ENCODE measurements at places on chromosomes 11 and 22.

DNA sequence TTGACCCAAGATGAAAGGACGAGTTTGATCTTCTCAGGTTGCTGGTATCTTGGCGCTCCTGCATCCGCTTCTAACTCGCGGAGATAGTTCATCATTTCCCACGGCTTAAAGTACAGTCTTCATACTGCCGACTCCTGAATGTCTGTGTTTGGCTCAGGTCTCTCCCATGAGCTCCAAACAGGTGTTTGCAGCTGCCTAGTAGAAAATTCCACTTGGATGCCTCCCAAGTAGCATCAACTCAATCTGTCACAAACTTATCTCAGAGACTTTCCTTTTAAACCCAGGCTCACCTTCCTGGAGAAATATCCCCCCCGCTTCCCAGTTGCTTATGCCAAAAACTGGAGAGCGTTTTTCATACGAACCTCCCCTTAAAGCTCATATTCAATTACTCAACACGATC lies 986.5 kb downstream of the TBC1D22A start:
- no peak for DNase-seq

DNA sequence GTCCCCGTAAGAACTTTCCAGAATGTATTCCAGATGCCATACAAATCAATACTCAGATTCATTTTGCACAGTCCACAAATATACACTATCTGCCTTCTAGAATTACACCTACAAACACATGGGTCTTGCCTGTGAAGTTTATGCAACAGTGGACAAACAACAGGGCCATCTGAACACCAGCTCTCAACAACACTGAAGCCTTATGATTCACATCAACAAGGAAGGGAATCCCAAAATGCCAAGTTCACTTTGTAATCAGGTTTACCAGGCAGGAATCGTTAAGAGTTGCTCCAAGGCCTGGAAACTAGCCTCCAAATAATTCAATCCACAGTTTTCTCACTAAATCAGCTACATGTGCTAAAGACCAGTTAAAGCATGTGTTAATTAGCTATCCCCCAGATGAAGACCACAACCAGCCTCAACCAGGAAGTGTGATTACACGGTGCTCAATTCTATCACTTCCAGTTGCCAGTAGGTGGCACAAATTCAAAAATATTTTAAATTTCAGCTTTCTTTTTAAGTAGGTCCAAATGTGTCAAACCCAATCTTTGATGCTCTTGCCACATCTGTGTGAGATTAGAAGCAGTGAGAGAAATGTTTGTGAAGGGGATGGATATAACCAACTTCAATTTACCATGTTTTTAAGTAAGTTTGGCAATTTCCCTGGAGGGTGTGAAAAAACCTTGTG lies 139.1 kb upstream of the BDNF start:
- peak; percentile 47 for DNase-seq

DNA sequence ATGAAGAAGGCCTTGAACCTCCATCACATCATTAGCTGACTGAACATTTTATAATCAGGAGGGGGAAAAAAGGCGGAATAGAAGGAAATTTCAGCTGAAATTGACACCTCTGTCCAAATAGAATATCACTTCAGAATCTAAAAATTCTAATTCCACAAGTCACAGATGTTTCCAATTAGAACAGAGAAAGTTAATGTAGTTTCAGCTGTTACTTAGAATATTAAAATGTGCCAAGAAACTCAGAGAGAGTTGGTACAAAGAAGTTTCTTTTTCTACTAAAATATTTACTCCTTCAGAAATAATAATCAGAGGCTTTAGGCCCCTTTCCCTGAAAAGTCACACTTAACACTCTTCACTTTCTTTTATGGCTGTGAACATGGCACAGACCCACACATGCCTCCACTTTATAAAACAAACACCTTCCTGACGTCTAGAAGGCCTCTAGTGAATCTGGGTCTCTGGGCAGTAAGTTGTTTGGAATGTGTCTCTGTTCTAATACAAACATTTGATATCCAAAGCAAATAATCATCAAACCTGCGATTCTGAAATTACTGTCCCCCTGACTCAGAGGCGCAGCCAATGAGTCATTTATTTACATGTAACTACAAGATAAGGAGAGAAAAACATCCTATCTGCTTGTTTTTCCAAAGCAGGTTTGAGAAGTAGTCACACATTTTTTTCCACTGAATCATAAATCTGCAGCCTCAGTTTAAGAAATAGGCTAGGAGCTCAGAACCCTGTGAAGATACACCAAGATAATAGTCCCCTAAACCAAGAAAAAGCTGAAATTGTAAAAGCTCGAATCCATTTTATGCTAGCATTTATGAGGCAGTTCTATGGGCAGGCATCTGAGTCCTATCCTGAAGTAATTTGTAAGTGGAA lies 148.4 kb downstream of the ME3 start:
- DNase-seq, result peak; percentile 53

- DNase-seq, result no peak
These were observed 14.9 kb upstream of the ME3 start for GRCh38 chr11:86687185-86687778.

DNA sequence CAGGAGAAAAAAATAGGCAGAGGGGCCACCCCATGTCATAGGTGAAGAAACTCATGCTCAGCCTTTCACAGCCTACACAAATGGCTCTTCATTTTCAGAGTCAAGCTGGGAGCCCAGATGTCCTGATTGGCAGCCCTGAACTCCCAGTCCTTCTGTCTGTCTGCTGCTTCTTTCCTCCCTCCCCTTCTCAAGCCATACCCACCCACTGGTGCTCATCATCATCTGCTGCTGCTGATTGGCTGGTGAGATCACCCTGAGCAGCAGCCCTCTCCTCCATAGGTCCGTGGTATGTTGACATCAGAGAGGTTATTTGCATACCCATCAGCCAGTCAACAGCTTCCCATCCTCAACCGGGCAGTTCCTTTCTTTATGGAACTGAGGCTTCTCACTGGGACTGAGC lies 46.1 kb upstream of the PRDM11 start:
- no peak for DNase-seq
